Stimulated activated CD8-positive, alpha-beta memory T cell treated with anti-CD3 and anti-CD28 coated beads, Interleukin-4, amount 100 ng/mL, for 1 hour (primary cell): ENCODE measurements at places on chromosomes 3 and 15.
A peak's percentile ranks its signal among the peaks of the same experiment; 100 is the strongest.

- DNase-seq, result no peak
These were observed 302.5 kb downstream of the OCA2 start for GRCh38 chr15:27796405-27797320.

DNA sequence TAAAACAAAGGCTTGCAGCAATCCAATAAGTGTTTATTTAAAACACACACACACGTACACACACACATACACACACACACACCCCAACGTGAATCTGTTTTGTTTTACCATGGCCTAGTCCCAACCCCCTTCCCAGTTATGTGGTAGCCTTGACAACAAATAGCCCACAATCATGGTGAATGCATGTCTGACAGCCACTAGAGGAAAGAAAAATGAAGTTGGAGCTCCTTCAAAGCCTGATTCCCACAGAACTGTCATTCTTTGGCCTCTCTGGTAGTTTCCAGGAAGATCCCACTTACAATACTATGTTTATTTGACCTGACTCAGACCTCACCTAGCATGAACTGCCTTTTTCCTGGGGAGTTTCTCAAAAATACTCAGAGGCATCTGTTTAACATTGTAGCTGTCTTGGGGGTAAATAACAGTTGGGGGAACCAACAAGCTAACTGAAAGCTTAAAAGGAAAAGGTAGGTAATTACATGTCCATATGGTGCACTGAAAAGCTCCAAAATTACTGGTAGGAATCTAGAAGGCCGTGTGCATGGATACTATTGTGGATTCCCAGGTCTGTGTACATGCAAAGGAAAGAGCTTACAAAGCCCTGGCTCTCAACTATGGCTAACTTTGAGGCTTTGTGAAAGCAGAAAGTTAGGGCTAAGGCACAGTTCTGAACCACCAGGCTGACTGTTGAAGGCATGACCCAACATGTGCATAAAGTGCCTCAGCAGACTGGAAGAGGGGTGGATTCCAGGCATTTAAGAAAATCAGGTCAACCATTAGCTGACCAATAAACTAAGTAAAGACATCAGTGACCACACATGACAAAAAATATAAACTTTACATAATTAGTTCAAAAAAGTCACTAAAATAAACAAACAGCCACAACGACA lies 65.3 kb downstream of the FAIM start:
- DNase-seq, result no peak

DNA sequence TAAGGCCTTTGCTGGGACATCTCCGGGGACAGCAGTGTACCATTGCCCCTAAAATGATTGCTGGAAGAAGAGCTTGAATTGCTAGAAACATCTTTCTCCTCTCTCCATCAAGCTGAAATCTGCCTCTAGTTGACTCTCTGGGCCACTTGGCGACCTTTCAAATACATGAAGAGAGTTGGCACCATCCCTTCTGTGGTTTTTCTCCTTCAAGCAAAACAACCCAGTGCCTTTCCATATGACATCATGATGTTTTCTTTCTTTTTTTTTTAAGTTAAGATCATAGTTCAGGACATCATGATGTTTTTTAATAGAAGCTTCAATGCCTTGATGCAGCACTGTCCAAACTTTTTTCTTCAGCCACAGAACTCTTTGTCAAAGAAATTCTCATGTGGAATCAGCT lies 144.0 kb upstream of the PTPRG start:
- no peak for DNase-seq

GRCh38 chr15:84402856-84403608 lies 167.5 kb downstream of the GOLGA6L4 start:
- DNase-seq, result no peak

GRCh38 chr15:46764851-46765250 lies 952.5 kb upstream of the SEMA6D start:
- no peak for DNase-seq

DNA sequence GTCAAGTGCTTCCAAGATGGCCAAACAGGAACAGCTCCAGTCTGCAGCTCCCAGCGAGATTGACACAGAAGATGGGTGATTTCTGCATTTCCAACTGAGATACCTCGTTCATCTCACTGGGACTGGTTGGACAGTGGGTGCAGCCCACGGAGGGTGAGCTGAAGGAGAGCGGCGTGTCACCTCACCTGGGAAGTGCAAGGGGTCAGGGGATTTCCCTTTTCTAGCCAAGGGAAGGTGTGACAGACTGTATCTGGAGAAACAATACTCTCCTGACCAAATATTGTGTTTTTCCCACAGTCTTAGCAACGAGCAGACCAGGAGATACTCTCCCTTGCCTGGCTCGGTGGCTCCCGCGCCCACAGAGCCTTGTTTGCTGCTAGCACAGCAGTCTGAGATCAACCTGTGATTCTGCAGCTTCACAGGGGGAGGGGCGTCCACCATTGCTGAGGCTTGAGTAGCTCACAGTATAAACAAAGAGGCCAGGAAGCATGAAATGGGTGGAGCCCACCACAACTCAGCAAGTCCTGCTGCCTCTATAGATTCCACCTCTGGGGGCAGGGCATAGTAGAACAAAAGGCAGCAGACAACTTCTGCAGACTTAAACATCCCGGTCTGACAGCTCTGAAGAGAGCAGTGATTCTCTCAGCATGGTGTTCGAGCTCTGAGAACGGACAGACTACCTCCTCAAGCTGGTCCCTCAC lies 293.5 kb upstream of the SUCLG2 start:
- no peak for DNase-seq

DNA sequence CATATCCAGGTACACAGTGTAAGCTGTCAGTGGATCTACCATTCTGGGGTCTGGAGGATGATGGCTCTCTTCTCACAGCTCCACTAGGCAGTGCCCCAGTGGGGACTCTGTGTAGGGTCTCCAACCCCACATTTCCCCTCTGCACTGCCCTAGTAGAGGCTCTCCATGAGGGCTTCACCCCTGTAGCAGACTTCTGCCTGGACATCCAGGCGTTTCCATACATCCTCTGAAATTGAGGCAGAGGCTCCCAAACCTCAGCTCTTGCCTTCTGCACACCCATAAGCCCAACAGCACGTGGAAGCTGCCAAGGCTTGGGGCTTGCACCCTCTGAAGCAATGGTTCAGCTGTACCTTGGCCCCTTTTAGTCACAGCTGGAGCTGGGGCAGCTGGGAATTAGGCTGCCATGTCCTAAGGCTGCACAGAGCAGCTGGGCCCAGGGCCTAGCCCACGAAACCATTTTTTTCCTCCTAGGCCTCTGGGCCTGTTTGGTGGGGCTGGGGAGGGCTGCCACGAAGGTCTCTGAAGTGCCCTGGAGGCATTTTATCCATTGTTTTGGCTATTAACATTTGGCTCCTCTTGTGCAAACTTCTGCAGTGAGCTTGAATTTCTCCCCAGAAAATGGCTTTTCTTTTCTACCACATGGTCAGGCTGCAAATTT lies 65.5 kb upstream of the FILIP1L start:
- DNase-seq, result no peak

- peak; percentile 14 for DNase-seq
These were observed 265.1 kb downstream of the NFKBIZ start for GRCh38 chr3:102114264-102114979.

GRCh38 chr3:151015767-151016477 lies 43.4 kb upstream of the CLRN1 start:
- DNase-seq, result no peak

- DNase-seq, result no peak
These were observed 135.3 kb downstream of the MEX3B start for GRCh38 chr15:81910355-81911021.

- no peak for DNase-seq
These were observed 7.3 kb downstream of the TRA2B start for GRCh38 chr3:185930393-185931107.

GRCh38 chr3:178483704-178484103 lies 52.5 kb upstream of the KCNMB2 start:
- DNase-seq, result no peak

DNA sequence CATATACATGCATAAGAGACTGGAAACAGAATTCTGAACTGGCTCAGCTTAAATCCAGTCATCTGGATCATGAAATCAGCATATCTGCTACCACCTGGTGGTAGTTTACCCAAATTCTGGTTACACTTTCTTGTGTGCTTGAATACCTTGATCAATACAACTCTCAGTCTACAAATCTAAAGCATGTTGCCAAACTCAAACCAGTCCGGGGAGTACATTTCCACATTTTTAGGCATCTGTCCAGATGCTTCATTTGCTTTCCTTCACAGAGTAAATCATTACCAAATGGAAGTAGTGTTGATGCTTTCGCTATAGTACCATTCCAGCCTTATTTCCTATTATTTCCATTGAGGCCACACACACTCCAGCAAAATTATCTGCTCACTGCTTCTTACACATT lies 126.4 kb downstream of the P2RY1 start:
- DNase-seq, result no peak

DNA sequence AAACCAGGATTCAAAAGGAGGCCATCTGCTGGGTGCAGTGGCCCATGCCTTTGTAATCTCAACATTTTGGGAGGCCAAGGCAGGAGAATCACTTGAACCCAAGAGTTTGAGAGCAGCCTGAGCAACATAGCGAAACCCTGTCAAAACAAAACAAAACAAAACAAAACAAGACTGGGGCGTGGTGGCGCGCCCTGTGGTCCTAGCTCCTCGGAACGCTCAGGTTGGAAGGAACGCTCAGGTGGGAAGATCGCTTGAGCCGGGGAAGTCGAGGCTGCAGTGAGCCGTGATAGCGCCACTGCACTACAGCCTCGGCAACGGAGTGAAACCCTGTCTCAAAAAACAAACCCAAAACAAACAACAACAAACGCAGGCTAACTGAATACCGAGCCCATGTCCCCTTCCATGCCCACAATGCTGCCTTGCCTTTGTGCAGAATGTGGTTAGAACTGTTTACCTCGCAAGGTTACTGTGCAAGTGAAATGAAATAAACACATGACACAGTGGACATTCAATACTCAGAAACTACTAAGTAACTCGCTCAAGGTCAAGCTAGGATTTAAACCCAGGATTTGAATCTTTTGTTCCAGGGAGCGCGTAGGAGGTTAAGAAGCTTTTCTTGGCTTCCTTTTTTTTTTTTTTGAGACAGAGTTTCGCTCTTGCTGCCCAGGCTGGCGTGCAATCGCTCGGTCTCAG lies 766 bp upstream of the EMC4 start:
- no peak for DNase-seq

GRCh38 chr3:27467545-27467944 lies 16.6 kb downstream of the SLC4A7 start:
- DNase-seq, result no peak
